ENCODE measurements at places on chromosomes 4 and X.

- peak; percentile 40 for DNase-seq
These were observed 52.4 kb upstream of the TRIM2 start for GRCh38 chr4:153151535-153152455.

GRCh38 chrX:54920610-54921426 lies at the start of gene TRO:
Gene TRO (plus strand): TSS chrX:54920824. CDS start chrX:54922247, 1,423 bp downstream.
- peak; percentile 24 for DNase-seq

DNA sequence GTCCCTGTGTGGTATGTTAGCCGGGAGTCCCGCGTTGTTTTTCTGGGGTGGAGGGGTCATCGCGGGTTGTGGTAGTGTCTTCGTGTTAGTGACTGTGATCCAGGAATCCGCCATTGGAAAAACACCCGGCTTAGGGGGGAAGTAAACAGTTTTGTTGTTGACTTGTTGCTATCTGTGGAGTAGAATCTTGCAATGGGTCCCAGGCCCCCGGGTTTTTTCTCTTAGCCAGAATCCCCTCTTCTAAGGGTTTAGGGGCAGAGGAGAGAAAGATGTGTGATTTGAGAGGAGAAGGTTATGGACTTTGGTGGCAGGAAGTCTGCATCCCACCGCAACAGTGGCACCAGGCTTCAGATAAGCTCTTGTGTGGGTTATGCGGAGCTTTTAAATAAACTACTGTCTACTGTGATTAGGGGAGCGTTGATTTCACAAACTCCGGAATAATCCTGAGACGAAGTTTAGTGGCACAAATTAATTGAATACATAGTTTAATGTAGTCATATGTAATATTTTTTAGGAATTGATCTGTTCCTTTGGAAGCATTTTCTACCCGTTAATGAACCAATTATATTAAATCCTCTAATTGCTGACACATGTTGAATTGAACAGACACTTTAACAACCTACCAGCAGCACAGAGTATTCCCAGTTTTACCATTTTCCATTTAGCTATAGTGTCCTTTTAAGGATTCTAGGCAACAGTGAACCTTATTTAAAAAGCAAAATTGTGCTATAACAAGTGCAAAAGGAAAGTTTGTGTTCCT lies 1.4 kb downstream of the DDX3X start:
- DNase-seq: peak; percentile 40

- no peak for DNase-seq
These were observed 99.7 kb downstream of the TLL1 start for GRCh38 chr4:165972747-165973146.

GRCh38 chrX:40149286-40150175 lies 51.8 kb upstream of the BCOR start:
- DNase-seq: no peak

GRCh38 chr4:3877868-3878267 lies 111.7 kb downstream of the ADRA2C start:
- no peak for DNase-seq

GRCh38 chr4:176259330-176260090 lies 9.5 kb downstream of the ASB5 start:
- DNase-seq: no peak

DNA sequence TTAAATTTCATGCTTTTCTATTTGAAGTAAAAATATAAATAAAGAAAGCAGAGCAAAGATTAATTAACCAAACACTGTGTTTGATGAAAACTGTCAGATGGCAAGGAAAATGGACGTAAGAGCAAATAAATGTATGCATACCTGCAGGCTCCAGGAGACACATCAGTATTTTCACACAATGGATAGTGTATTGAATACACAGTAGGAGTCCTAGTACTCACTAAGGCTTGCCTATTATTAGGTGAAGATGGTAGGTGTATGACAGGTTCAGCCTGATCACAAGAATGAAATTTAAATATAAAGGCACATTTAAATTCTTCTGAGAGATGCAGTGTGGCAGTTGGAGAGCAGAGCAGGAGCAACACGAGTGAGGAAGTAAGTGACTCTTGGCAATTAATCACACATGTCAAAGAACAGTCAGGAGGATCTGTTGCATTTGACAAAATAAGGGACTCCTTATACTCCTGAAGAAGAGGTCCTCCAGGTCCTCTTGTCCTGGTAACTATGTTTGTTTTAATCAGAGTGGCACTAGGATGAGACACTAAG lies 106.0 kb upstream of the NDST4 start:
- no peak for DNase-seq

- DNase-seq: no peak
These were observed 982.2 kb downstream of the PCDH7 start for GRCh38 chr4:31702326-31702725.

DNA sequence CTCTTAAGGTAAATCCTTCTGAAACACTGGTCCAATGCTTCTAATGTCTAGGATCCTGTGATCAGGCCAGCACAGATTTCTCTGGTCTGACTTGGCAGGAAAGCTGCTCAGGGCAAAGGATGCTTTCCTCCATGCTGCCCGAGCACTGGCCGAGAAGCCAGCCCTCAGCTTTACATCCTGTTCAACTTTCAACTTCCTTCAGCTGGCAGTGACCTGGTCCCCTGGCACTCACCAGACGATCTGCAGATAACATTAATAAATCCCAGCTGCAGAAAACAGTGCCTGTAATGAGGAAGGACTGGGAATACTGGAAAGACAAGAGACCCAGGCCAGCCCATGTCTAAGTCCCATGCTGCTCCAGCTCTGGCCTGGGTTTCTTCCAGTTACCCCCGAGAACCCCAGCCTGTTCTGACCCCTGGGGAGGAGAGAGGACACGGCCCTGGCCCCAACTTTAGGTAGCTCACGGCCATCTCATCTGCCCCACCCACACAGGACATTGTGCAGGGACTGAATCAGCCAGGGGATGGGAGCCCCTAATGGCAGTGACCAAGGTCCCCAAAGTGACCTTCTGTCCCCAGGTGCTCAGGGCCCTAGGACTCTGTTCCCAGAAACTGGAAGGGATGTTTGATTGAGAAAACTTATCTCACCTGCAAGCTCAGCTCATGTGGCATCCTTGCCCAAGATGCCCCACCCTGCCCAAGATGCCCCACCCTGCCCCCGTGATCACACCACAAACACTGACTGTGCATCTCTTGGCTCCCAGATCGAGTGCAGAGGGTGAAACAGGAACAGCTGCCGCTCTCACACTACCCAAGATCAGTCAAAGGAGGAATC lies 28.0 kb downstream of the JAKMIP1 start:
- DNase-seq: no peak

- DNase-seq: peak; percentile 8
These were observed 23.0 kb downstream of the HMX1 start for GRCh38 chr4:8848507-8849265.

DNA sequence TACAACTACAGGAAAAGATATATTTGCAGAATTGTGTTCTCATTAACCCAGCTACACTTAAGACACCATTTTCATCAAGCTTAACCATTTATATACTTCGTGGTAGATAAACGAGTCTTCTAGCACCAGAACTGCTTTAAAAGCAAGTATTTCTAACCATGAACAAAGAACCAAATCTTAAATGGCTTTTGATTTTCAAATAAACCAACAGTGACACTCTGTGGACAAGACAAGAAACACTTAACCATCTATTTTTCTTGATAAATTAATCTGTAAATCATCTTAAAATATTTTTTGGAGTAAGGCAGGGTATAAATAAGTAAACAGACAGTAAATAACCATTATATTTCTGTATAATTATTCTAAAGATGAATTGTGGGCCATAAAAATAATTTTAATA lies 10.2 kb downstream of the BEND2 start:
- no peak for DNase-seq

- no peak for DNase-seq
These were observed 797.8 kb upstream of the GALNTL6 start for GRCh38 chr4:171015441-171015840.

GRCh38 chr4:175884048-175884447 lies 72.0 kb upstream of the GPM6A start:
- no peak for DNase-seq

GRCh38 chr4:4385729-4386295 lies 1.1 kb upstream of the NSG1 start:
- DNase-seq: no peak

DNA sequence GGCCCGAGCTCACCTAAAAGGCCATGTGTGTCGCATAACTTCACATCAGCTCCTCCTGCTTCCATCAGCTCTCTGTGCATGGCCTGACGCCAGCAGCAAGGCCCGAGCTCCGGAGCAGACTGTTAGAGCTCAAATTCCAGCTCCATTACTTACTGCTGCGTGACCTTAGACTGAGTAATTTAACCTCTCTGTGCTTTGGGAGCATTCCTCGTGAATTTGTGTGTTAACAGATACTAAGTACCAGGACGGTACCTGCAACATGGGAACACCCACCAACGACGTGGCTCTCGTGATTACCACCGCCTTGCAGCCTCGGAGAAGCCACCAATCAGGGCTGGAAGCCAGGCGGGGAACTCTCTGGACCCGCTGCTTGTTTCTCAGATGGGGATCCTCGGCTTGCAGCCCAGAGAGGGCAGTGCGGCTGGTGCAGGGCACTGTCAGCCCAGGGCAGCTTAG lies 12.9 kb downstream of the LETM1 start:
- no peak for DNase-seq

DNA sequence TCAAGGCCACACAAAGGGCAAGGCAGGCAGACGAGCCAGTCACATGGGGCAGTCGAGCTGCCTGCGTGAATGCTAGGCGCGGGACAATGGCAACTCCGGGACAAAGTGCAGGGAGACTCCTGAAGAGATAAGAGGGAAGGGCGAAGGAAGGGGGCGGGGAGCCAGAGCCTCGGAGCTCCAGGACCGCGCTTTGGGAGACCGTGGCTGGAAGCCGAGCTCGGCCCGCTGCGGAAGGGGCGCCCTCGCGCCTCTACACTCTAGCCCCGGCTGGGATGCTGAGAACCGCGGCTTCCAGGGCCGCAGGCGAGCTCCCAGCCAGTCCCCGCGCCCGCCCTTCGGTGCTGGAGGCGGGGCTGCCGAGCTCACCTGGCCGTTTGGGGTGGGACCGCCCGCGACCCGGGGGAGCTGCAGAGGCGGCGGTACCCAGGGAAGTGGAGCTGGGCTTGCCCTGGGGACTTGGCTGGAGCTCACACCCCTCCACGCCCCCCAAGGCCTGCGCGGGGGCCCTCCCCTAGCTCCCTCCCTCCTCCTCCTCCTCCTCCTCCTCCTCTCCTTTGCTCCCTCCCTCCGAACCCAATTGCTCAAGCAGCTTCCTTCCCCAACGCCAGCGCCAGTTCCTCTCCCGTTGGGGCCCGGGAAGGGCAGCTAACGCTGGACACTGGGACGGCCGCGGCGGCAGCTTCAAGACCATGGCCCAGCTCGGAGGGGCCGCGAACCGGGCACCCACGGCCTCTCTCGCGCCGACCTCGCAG lies at the start of gene SOWAHD:
Gene SOWAHD, plus strand, starts transcription at position 610 of the 752 bp plus-strand sequence. Its CDS starts 80 bp downstream, at position 690.
- peak; percentile 61 for DNase-seq

Measured in activated naive CD4-positive, alpha-beta T cell treated with anti-CD3 and anti-CD28 coated beads, Interleukin-2, amount 10 ng/mL, durations not matched to agents 7 days and 5 days (primary cell).